Activated CD4-positive, CD25-positive, alpha-beta regulatory T cell treated with anti-CD3 and anti-CD28 coated beads, Interleukin-2, amount 50 U/mL, for 24 hours (primary cell): ENCODE measurements at places on chromosomes 4 and X.
A peak's percentile ranks its signal among the peaks of the same experiment; 100 is the strongest.

GRCh38 chr4:54942721-54943120 lies 182.7 kb downstream of the KDR start:
- peak; percentile 64 for ATAC-seq

- ATAC-seq = no peak
These were observed 32.8 kb upstream of the PPARGC1A start for GRCh38 chr4:23922541-23923111.

DNA sequence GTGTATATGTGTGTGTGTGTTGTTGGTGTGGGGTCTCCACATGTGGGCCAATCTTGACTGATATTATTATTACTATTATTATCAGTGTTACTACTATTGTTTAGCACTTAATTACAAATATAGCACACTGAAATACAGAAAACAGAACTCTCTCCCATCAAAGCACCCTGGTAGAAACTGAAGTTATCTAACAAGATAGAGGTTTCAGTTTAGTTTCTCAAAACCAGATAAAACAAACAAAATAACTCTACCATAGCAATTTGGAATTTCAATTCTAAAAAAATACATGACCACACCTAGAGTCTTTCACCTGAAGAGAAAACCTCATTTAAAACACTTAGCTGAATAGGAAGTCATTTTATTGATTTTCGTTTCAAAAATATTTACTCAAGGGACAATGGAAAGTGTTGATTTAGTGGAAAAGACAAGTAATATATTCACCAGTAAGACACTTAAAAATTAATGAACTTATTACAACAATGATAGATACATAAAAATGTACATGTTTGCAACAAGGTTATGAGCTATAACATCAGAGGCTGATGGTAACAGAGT lies 252.3 kb downstream of the PDHA2 start:
- ATAC-seq = no peak

- no peak for ATAC-seq
These were observed 127.8 kb downstream of the BCOR start for GRCh38 chrX:39969819-39970504.

DNA sequence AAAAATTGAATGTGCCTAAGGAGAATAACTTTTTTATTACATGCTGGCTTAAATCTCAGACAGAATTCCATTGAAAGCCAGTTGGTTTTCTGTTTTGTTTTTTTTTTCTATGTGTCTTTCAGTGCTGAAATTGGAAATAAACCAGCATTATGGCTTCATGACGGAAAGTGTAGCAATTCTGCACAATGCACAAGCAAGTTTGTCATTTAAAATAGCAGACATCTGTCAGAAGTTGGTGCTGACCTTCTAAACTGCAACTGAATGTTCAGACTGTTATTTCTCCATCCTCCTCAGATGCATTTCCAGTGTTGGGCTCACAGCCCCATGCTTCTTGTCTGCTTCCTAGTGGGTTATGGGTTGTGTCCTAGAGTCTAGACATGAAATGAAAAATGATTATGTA lies 107.2 kb upstream of the LIMCH1 start:
- no peak for ATAC-seq

DNA sequence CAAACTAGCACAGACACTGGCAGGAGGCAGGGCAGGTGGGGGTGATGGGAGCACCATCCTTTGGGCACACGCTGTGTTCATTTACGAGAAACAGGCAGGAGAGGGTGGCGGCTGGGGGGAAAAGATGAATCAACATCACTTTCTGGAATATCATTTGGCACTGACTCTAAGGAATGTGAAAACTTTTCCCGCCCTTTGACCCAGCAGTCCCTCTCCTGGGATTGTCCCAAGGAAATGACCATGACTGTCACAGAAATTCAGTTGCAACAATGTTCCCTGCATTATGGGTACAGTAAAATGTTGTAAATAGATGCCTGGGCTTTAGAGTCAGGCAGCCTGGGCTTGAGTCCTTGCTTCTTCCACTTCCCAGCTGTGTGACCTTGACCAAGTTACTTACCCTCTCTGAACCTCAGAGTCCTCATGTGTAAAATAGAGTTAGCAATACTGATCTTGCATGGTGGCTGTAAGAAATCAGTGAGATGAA lies 58.6 kb downstream of the ABLIM2 start:
- no peak for ATAC-seq

DNA sequence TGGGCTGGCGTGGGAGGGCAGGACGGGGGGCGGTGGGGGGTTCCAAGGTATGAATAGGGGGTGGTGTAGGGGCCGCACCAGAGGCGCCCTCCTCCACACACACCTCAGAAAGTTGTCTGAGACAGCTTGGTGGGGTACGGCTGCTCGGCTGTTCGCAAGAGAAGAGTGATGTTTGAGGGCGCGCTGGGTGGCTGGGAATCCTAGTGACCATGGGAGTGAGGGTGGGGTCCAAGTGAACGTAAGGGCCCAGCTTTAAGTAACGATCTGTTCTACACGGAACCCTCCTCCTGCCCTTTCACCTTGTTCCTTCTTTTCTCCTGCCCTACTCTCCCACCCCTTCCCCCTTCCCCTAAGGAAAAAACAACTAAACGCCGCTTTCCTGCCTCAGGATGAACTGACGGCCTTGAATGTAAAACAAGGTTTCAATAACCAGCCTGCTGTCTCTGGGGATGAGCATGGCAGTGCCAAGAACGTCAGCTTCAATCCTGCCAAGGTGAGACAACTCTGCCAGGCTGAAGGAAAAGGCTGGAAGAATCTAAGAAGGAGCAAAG lies 664 bp downstream of the MED12 start:
- ATAC-seq = no peak

DNA sequence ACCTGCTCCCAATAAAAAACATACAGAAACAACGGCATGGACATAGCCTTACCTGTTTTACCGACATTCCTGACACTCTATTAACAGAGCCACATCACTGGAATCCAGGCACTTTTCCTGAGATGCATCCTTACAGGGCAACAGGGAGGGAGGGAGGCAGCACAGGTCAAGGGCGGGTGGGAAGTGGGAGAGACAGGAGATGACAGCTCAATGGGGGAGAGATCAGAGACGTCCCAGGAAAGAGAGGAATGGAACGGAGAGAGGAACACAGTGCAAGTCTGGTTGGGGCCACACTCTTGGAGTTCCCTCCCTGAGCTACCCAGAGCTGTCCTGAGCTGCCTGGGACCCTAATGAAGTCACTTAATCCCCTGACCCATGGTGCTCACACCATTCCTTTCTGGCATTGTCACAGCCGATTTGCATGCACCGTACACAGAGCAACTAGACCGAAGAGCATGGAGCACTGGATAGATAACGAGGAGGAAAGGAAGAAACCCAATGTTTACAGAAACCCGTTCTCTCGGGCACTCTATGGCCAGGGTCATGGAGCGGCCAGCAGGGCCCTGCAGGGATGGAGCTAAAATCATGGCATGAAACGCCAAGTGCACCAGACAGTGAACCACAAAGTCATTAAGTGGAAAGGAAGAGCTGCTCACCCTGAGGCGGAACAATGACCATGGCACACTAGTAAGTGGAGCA lies 93.1 kb downstream of the NSUN7 start:
- ATAC-seq = no peak
